A549 (cell line): ENCODE measurements at places on chromosomes 6 and 20. TPM values are rescaled to one million over a fixed set of nuclear protein-coding genes. Genes with fewer than 3 reads are reported as not detected.

The CDH4 gene
- polyA plus RNA-seq: 9.7 to 10.6 TPM (median 10.3 TPM) in 3 replicates

GRCh38 chr6:35218456-35218855, 4.7 kb downstream of the SCUBE3 start:
- DNase-seq: no peak

- DNase-seq: no peak
Measured at GRCh38 chr6:157244780-157245179, 78.5 kb downstream of the TMEM242 start.

The CCN2 gene
- polyA plus RNA-seq: 32.0 to 47.4 TPM (median 40.5 TPM) in 3 replicates

GRCh38 chr20:43178080-43178479, 11.6 kb downstream of the PTPRT start:
- no peak for DNase-seq

- no peak for DNase-seq
Measured at GRCh38 chr6:84349542-84349941, 122.1 kb upstream of the CEP162 start.

GRCh38 chr6:137625808-137626207, 131.6 kb upstream of the OLIG3 start:
- DNase-seq: peak; percentile 3

DNA sequence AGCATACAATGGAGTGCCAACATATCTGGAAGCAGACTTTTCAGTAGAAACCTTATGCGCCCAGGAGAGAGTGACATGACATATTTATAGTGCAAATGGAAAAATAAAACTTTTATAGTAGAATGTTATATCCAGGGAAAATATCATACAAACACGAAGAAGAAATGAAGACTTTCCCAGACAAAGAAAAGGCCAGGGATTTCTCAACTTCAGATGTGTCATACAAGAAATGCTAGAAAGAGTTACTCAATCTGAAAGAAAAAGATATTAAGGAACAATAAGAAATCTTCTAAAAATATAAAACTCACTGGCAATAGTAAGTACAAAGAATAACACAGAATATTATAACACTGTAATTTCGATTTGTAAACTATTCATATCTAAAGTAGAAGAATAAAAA, 1269.3 kb downstream of the GRIK2 start:
- no peak for DNase-seq

The MYCT1 gene
- polyA plus RNA-seq: not detected in 3 replicates

GRCh38 chr6:6407071-6407741, 86.7 kb upstream of the F13A1 start:
- DNase-seq: no peak

DNA sequence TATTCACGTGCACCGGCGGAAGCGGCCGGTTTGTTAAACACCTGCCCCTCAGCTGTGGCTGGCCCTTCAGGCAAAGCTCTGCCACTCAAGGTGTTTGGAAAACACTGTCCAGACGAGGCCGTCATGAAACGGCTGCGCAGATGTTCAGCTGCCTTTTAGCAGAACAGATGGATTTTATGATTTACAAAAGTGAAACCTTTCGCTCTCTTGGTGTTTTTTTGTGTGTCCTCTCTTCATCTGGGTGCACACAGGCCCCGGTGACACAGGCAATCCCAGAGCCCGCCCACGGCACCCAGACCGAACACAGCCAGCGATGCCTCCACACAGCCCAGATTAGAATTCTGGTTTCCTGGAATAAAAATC, 397.0 kb downstream of the SMOC2 start:
- no peak for DNase-seq

DNA sequence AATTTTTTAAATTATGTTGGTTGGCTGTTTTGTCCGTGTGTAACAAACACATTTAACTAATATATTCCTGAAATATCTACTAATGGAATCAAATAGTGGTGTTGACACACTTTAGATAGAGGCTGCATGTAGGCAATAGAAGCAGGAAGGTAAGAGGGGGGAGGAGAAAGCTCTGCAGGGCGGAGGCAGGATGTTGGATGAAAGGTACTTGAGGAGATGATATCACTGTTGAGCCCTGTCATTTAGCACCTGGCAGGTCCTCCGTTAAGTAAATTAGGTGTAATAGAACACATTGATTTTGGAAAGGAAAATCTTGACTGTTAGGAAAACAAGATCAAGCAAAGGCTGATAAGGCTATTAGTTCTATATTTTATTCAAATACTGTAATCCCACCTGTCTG, 618.7 kb downstream of the PKHD1 start:
- DNase-seq: no peak

The LAMP5 gene
- 0.04 to 0.12 TPM in 2 of 3 replicates, not detected in the other for polyA plus RNA-seq

GRCh38 chr20:43241057-43241702, 51.5 kb upstream of the PTPRT start:
- DNase-seq: no peak

GRCh38 chr20:1291191-1291741, 25.2 kb downstream of the SNPH start:
- DNase-seq: no peak

The OTOR gene
- polyA plus RNA-seq: not detected in 3 replicates

The SLC22A7 gene
- not detected in 3 replicates for polyA plus RNA-seq

The BANF2 gene
- polyA plus RNA-seq: not detected in 3 replicates

The PAX1 gene
- polyA plus RNA-seq: not detected in 3 replicates

DNA sequence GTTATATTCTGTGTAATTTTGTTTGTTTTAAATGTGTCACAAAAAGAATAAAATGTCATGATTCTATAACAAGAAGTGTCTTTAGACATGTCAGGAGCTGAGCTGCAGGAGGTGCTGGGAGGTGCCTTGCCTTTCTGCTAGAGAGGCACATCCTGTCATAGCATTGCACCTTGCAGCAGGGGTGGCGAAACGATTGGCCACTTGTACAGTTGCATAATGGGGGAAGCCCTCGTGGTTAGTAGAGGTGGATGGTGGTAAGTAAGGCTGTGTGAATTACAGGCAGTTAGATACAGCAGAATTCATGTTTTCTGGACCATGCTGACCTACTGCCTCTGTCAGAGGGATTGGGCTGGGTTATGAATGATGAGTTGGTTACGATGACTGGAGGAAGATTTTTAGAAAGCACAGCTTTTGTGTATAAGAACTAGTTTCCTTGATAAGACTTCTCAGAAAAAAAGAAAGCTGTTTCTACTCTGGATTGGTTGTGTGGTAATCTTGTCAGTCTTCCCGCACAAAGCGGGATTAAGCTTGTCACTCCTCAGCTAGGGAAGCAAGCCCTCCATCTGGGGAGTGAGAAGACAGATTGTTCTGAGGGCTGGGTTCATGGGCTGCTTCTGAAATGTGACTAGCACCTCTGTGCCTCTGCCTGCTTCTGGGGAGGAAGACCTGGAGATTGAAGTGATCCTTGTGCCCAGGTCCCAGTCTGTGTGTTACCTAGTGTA, 74.9 kb downstream of the FOXO3 start:
- DNase-seq: no peak

The CDSN gene
- not detected in 3 replicates for polyA plus RNA-seq

DNA sequence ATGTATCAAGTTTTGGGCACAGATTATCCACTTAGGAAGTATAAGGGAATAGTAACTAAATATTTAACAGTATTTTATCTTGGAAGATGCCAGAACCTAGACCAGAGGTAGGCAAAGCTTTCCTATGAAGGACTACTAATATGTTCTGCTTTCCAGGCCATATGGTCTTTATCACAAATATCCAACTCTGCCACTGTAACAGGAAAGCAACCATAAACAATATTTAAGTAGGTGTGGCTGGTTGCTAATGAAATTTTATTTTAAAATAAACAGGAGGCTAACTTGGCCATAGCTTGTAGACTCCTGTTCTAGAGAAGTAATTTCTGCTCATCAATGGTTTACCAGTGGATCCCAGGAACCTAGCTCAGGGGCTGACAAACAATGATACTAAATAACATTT, 39.4 kb downstream of the NOL7 start:
- no peak for DNase-seq
